Left renal pelvis (tissue), 4 donors: ENCODE measurements at places on chromosomes 1 and 21.
A peak's percentile ranks its signal among the peaks of the same experiment; 100 is the strongest.

DNA sequence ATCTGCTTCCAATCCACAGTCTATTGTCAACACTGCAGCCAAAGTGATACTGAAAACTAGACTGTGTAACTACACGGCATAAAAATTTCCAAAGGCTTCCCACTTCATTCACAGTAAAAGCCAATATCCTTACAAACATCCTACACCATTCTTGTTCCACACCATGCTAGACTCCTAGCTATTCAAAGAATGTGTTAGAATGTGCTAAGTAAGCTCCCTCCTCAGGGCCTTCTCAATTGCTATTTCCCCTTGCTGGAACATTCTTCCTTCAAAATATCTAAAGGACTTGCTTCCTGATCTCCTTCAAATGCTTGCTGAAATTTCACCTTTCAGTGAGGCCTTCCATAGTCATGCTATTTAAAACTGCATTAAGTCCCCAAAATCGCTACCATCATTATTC, 228.1 kb downstream of the AKT3 start:
- no peak for DNase-seq

- DNase-seq: peak; percentile 84
Observed at GRCh38 chr1:245365095-245366020, 210.6 kb downstream of the KIF26B start.

DNA sequence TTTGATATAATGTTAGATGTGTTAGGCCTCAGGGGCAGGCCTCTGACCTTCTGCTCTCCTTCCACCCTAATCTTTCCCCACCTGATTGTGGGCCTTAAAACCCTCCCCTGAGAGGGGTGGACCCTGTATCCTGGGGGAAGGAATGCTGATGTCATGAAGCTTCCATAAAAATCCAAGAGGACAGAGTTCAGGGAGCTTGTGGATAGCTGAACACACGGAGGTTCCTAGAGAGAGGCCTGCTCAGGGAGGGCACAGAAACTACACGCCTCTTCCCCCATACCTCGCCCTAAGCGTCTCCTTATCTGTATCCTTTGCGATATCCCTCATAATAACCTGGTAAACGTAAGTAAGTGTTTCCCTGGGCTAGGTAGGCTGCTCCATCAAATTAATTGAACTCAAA, 4.3 kb downstream of the MFN2 start:
- DNase-seq: no peak

DNA sequence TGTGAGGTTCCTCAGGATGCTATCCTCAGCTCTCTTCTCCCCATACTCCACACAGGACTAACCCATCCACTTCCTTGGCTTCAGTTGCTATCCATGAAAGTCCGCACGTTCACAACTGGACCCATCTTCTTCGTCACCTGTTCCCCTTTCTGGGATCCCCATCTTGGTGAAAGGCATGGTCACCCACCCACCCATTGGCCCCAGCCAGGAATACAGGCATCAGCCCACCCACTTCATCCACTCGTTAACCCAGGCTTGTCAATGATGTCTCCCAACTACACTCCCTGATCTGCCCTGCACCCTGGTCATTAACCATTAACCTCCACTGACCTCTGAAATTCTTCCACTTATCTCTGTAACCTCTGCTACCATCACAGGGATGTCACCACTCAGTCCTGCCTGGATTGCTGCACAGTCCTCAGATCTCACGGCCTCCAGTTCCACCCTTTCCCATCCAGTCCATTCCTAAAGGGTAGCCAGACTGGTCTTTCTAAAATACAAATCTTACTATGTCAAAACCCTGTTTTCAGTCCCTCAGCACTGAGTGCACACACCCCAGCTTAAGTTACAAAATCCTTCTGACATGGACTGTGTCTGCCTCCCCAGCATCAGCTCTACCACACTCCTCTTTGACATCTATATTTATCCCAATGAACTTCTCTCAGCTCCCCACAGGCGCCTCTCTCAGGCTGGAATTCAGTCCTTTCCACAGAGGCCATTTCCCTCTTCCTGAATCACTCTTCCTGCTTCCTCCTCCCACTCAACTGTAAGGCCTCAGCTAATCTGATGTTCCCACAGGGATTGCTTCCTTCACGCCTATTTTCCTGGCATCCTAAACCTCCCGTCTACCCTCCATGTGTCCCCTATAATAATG, 10.4 kb downstream of the PGLYRP4 start:
- DNase-seq: no peak

DNA sequence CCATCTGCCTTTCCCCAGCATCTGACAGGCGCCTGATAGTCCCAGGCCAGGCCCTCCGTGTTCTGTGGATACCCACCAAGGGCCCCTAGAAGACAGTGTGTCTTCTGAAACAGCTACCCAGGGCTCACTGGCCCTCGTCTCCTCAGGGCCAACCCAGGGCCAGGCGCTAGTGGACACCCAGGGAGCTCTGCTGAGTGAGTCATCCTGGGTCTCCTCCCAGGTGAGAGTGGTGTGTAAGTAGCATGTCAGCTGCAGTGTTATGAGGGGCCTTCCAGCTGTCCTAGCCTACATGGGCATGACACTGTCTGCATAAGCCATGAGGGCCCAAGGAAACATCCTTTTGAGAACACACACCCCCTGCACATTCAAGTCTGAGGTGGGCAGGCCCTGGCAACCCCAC, 36.7 kb downstream of the CHD5 start:
- DNase-seq: no peak

GRCh38 chr1:176206961-176207902, at the start of gene COP1:
Gene COP1, minus strand, starts transcription at chr1:176207286. Its CDS starts 308 bp downstream, at chr1:176206978.
- peak; percentile 94 for DNase-seq

- no peak for DNase-seq
Observed at GRCh38 chr1:31482482-31483011, 69.5 kb downstream of the SERINC2 start.

DNA sequence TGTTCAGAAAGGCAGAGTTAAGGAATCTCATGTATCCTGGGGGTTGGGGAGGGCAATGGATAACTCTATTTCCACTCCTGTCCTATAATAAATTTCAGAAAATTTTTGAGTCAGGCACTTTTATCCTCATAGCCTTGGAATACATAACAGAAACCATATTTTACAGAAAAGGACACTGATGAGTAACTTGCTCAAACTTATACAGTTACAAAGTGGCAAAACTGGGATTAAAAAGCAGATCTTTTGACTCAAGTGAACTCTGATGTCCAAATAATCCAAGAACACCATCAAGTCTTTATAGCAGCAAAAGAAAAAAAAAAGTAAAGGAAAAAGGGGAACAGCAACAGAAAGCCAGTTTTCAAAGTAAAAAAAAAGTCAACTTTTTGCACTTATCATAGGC, 36.9 kb downstream of the PHC2 start:
- DNase-seq: no peak

DNA sequence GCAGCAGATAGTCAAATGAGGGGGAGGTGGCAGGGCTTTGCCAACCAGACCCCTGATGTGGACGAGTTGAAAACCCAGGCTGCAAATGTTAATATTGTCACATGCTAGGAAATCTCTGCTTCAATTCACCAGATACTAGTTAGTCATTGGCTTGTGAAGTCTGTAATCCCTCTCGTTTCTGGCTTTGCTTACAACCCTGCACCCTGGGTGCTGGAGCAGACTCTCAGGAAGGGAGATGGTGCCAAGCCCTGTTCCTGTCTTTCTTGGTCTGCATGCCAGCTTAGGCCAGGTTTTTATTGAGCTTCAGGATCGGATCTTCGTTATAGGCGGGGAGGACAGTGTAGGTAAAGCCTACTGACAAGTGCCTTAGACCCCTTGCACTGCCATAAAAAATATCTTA, 53.3 kb downstream of the MDM4 start:
- DNase-seq: no peak

DNA sequence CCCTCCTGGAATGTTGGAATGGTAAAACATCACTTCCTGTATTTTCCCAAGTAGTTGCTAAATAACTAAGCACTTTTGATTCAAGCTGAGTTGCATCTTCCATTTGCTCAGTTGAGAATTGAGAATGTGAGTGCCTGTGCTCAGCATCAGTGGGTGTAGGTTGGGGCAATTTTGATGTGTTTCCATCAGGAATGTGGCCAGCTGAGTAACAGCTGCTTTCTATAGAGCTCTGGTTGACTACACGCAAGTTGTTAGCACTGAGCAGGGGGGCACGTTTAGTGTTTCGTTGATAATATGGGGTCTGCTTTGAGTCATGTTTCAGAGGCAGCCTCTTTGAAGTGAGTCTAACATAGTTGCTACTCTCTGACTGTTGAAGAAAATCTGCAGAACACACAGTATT, 41.5 kb downstream of the LRRC53 start:
- DNase-seq: no peak

- no peak for DNase-seq
Observed at GRCh38 chr1:30744060-30744756, 13.4 kb downstream of the LAPTM5 start.

DNA sequence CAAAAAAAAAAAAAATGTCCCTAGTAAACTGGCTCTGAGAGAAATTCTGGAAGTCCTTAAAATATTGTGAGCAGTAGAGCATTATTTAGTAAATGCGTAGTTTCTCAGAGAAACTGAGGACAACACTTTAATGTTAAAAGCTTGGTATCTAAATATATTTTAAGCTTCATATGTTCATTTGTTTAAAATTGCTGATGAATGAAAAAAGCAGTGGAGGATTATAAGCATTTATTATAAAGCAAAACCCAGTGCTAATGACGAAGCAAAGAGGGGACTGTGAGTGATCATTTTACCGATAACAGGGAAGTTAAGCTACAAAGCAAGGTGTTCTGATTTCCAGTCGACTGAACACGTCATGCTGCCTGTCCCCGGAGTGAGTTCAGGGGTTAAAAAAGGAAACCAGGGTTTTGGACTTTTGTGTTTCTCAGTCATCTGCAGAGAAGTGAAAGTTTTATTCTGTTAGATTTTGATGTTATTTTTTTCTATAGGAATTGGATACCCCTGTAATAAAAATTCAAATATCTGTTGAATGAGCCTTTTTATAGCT, 64.5 kb upstream of the SCCPDH start:
- DNase-seq: no peak

GRCh38 chr1:32426489-32427255, 32.4 kb upstream of the BSDC1 start:
- DNase-seq: peak; percentile 29

DNA sequence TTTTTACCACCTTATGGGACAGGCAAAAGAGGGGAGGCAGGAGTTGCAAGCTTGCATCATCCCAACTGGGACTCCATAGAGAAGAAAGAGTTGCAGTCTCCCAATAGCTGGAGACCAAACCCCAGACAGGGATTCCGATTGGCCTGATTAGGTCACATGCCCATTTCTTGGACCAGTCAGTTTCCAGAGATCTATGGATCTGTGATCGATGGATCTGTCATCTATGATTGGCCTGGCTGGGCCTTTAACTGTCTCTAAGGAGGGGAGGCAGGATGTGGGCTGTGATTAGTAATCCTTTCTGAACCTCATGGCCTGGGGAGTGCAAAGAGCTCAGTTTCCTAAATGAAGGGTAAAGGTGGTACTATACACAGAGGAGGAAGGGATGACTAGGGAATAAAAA, 252.1 kb downstream of the MATN1 start:
- DNase-seq: no peak

DNA sequence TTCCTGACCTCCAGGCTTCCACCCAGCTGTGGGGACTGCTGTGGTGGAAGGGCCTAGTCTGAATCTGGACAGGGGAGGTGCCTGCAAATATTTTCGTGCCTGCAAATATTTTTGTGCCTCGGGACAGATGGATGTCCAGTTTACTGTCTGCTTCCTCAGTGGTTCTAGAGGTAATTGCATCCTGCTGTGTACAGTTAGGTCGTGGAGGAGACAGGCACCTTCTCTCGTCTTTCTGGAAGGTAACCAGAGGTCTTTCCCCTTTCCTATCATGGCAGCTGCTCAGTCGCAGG, 53.8 kb upstream of the TINAGL1 start:
- DNase-seq: no peak

DNA sequence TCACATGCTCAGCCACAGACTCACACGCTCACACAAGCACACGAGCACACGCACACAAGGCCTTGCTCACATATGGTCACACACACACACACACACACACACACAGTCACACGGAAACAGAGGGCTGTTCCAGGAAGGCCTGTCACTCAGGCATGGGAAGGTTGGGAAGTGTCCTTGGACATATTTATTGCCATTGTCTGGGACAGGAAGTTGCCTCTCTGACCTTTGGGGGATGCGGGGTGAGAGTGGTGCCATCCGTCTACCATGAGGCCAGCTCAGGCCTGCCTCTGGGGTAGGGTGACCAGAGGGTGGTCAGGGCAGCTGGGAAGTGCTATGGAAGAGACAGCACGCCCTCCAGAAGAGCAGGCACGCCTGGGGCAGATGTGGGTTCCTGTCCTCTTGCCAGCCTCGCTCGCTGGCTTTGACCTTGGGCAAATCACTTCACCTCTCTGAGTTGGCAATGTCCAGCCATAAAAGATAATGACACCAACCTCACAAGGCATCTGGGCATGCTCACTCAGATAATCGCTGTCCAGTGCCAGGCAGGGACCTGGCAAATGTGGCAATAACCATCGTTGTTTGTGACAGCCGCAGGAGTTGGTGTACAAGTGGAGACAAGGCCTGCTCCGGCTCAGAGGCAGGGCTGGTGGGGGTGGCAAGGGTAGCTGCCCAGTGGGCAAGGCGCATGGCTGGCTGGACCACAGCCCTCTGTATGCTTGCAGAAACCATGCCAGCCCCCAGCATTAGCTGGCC, 8.0 kb upstream of the GUCA2A start:
- DNase-seq: no peak

GRCh38 chr1:38153778-38154470, 107.3 kb upstream of the POU3F1 start:
- no peak for DNase-seq

GRCh38 chr1:221527302-221527701, 214.6 kb downstream of the DUSP10 start:
- DNase-seq: no peak

DNA sequence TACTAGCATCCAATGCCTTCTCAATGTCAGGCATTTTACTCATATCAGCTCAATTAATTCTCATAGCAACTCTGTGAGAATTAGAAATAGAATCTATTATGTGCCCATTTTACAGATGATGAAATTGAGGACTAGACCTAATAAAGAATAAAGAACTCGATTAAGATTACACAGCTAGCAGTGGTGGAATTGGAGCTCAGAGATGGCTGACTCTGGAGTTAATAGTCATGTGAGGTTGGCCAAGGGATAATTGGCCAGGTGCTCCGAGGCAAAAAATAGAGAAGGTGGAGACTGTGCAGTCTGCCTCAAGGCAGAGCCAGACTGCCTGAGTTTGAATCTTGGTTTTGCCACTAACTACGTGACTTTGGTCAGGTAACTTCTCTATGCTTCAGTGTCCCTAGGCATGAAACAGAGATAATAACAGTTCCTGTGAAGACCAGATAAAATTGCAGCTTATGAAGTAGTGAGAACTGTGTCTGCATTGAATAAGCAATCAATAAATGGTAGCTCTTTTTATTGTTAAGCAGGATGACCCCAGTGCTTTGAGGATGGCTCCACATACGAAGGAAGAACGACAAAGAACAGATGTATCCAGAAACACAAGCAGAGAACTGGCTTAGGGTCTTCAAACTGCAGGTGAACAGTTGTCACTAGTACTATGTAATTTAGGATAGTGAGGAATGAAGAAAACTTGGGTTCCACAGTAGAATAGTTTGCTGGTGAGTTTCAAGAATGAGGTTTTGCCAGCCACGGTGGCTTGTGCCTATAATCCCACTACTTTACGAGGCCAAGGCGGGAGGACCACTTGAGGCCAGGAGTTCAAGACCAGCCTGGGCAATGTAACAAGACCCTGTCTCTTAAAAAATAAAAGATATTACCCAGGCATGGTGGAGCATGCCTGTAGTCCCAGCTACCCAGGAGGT, 6.9 kb upstream of the CCSAP start:
- DNase-seq: no peak

- DNase-seq: no peak
Observed at GRCh38 chr1:15958793-15959192, 17.1 kb downstream of the ZBTB17 start.

GRCh38 chr1:157870490-157870889, 28.9 kb upstream of the CD5L start:
- no peak for DNase-seq
